ENCODE measurements at places on chromosomes 3 and 15.

GRCh38 chr3:45927881-45928280 lies 15.4 kb upstream of the CXCR6 start:
- DNase-seq: no peak

GRCh38 chr3:159796226-159796625 lies 192.4 kb upstream of the IL12A start:
- DNase-seq: no peak

DNA sequence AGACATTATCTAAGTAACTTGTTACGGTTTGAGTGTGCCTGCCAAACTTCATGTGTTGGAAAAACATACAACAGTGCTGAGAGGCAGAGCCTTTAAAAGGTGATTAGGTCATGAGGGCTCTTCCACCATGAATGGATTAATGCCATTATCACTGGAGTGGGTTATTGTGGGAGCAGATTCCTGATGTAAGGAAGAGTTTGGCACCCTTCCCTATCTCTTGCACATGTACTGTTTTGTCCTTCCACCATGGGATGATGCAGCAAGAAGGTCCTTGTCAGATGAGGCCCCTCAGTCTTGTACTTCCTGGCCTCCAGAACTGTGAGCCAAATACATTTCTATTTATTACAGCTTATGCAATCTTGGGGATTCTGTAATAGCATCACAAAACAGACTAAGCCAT lies 413.9 kb downstream of the EPHA3 start:
- no peak for DNase-seq

GRCh38 chr3:100104442-100104798 lies 9.9 kb downstream of the FILIP1L start:
- DNase-seq: no peak

DNA sequence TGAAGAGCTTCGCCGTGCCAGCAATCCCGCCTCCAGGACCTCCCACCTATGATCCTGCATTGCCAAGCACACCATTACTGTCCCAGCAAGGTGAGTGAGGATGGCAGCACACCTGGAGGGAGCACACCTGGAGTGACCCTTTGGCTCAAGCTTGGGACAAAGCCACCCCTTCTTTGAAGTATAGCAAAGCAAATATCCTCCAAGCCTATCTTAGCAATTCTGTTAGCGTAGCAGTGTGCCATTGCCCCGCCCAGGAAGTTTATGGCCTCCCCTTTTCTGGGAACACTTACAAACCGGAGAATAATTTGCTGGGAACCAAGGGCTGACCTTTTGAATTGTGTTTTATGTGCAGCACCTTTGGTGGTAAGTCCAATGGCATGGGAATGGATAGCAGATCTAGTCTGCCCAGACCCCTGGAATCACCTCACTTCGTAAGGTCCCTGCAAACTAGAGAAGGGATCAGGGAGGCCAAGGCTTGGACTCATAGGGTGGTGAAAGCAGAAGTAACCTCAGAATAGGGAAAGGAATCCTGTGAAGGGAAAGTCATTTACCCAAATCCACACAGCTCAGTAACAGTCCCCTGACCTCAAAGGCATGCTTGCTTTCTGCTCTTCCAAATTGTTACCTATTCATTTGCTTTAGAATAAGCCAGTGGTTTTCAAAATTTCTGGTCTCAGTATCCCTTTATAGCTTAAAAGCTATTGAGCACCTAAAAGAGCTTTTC lies 70.1 kb downstream of the HCN4 start:
- DNase-seq: no peak

GRCh38 chr15:81492331-81492968 lies 118.4 kb upstream of the TMC3 start:
- DNase-seq: peak; percentile 85

- DNase-seq: no peak
Measured at GRCh38 chr3:159453945-159454344, 534.7 kb upstream of the IL12A start.

DNA sequence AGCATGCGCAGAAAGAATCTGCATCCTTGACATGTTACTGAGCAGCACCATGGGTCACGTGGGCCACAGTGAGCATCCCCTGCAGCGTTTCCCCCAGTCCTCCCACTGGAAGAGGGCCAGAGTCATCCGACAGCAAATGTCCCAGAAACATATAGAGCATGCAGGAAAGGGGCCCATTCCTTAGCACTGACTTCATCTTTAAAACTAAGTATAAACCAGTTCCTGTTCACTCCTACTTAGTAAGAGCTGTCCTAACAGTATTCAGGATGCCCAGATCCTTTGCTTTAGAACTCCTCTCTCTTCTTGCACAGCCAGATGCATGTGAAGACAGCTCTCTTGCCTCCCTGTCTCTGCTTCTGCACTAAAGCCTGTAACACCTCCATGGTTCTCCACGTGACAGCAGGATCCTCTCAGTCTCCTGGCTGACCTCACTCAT lies 79.3 kb upstream of the OXTR start:
- DNase-seq: no peak

DNA sequence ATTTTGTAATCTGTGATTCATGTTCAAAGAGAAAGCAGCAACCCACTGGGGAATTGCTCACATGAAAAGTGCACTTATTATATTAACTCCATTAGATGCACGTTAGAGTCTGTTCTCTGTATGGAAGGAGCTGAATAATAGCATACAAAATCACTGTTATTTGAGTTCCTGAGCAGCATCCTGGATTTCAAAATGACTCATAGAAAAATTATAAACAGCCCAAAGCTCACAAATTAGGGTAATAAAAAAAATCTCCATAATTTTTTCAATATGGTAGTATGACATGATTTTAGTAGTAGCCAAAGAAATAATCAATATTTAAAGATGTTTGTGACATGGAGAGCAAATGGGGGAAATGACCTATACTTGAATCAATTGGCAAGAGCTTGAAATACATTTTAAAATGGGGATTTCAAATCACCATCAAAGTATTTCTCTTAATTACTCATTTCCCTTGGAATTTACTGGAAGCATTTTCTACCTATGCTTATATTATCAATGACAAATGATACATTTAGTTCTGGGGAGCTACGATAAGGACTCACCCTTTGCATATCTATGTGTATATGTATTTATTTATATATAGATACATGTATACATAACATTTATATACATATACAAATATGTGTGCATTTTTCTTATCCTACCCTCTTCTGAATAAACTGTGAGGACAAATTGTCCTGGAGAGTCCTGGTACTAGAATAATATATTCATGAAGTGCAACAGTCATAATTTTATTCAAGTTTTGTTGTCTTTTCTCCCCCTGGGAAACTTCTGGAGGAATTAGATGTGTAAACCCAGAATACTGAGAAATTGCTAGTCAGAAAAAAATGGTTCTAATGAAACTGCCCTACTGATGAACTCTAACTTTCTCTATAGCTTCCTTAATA lies 116.3 kb downstream of the RPL22L1 start:
- DNase-seq: no peak

- DNase-seq: peak; percentile 82
Measured at GRCh38 chr3:168096210-168096652, 507 bp upstream of the GOLIM4 start.

GRCh38 chr3:53820084-53820483 lies 26.1 kb downstream of the CHDH start:
- peak; percentile 3 for DNase-seq

DNA sequence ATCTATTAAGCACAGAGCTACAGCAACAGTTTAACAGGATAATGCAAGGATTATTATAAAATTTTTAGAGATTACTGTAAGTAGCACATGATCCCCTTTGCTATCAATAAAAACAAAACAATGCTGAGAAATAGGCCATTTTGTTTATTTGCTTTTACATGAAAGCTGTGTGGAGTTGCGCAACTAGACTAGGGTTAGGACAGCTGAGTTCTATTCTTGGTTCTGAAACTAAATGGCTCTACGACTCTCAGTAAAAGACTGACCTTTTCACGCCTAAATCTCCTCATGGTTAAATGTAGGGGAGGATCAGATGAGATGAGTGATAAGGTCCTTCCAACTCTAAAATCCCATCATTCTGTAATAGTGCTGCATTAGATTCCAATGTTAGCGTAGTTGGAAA lies 25.0 kb downstream of the KCNMB2 start:
- DNase-seq: no peak

DNA sequence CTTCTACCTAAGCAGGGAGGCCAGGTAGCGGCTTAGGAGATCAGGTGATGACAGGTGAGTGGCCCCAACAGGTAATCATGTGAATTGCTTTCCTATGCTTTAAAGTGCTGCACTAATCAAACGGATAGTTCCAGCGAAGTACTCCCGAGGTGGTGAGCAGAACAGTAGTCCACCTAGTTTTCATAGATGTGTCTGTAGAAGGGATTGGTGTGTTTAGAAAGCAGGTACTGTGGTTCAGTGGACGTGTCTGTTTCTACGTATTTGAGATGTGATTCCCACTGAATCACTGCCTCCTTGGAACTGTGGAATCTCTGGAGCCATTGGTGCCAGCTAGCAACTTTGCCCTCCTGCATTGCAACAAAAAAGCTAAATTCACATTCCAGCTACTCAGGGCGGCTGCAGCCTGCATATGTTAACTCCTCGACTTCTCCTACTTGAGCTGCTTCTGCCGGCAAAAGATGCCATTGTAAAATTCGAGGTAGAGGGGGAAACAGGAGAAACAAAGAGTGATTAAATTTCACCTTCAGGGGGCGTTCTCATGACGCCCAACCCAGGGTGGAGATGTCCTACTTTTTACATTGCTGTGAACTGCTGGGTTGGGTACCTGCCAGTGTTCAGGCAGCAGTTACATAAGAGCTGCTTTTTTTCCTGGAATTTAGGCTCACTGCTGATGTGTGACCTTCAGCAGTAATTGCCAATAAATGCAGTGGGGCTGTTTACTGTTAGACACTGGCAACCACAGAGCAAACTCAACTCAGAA lies 227.3 kb downstream of the ITPR1 start:
- DNase-seq: peak; percentile 74

- peak; percentile 33 for DNase-seq
Measured at GRCh38 chr3:154060238-154061000, 60.8 kb upstream of the ARHGEF26 start.

GRCh38 chr3:42229942-42230688 lies 35.9 kb downstream of the CCK start:
- DNase-seq: peak; percentile 33

DNA sequence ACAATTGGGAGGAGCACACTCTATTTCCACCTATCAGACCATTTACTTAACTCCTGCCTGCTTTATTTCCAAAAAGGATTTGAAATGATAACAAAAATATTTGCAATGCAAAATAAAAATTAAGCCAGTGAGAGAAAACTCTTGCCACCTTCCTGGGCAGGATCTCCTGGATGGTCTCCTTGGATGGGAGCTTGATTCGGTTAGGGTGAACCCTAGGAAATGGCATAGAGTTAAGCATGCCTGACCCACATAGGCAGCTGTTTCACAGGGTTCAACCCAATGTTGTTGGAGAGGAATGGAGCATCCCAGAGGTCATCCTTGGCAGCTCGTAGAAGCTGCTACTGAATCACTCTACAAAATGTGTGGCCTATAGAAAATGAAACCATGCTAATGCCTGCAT lies 83.8 kb downstream of the TGFBR2 start:
- DNase-seq: no peak

GRCh38 chr3:60760145-60760544 lies 491.1 kb downstream of the FHIT start:
- DNase-seq: no peak

GRCh38 chr3:43175541-43175940 lies 69.7 kb upstream of the POMGNT2 start:
- DNase-seq: no peak

- DNase-seq: no peak
Measured at GRCh38 chr15:96622714-96623113, 292.2 kb downstream of the NR2F2 start.

GRCh38 chr3:135155228-135155627 lies 360.2 kb downstream of the EPHB1 start:
- DNase-seq: no peak

DNA sequence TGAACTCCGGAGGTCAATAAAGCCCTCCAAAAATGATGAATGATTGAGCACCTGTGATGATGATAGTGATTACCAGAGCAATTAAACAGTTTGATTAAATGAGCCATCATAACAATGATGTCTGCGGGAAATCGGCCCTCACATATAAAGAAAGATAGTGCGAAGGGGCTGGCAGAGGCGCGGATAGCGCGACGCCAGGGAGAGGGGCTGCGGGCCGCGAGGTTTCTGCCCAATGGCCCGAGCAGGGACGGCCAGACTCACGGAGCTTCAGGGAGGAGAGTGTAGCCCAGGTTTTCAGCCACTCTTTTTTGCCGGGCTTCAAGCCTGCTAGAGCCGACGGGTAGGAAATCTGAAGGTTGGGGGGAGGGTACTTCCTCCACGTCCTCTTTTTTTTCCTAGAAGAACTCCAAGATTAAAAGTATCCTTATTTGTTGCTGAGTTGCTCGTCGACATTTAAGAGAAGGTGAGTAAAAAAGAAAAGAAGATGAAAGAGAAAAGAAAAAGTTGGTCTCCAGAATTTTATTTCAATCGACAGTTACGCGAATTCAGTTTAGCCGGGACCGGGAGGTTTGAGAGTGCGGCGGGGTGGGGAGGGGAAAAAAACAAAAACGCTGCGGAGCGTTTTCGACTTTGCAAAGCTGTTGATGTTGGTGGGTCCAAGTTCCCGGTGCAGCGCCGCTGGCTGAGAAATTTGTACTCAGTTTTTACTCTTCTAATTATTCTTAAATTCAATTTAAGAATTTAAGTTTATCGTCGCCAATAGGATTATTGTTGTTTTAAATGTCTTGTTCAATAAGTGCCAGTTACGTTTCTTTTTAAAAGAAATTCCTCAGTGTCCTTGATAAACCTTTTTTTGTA lies 2.2 kb upstream of the MEIS2 start:
- peak; percentile 42 for DNase-seq

DNA sequence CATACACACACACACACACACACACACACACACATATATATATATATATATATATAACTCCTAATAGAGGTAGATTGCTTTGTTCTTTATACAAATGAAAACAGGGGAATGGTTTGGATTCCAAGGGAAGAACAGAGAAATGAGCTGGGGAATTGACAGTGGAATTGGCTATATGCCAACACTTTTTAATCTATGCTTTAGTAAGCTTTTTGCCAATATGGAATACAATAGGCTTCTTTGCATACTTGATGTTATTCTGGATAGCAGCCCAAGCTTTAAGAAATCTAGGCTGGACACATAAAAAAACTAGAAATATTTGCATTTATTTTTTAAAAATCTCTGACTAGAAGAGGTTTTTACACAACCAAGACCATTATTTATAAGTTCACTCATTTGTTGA lies 334.2 kb upstream of the MDFIC2 start:
- no peak for DNase-seq

DNA sequence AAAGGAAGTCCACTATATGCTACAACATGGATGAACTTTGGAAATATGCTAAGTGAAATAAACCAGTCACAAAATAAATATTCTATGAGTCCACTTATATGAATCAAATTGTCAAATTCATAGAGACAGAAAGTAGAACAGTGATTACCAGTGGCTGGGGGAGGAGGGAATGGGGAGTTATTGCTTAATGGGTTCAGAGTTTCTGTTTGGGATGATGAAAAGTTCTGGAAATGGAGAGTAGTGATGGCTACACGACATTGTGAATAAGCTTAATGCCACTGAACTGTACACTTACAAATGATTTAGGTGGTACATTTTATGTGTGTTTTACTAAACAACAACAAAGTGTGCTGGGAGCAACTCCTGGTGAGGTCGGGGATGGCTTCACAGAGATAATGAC lies 38.1 kb downstream of the HOMER2 start:
- no peak for DNase-seq
